ENCODE measurements at places on chromosomes 1 and 21. TPM values are rescaled to one million over a fixed set of nuclear protein-coding genes. Genes with fewer than 3 reads are reported as not detected.
A peak's percentile ranks its signal among the peaks of the same experiment; 100 is the strongest.

EDARADD gene
- 3.1 TPM for polyA plus RNA-seq

MIXL1 gene
- polyA plus RNA-seq, result 0.07 TPM

INSRR gene
- not detected for polyA plus RNA-seq

ATP8B2 gene
- 10.0 TPM for polyA plus RNA-seq

CLCNKB gene
- polyA plus RNA-seq, result not detected

- no peak for DNase-seq
Observed at GRCh38 chr1:223035724-223036478, 107.1 kb downstream of the TLR5 start.

GRCh38 chr21:45424854-45425795 is 20.2 kb downstream of the COL18A1 start:
- DNase-seq, result no peak

GRCh38 chr1:44621841-44622286 is 52.4 kb downstream of the TMEM53 start:
- DNase-seq, result no peak

- DNase-seq, result peak; percentile 87
Observed at GRCh38 chr1:164771619-164772361, 212.8 kb downstream of the PBX1 start.

- DNase-seq, result no peak
Observed at GRCh38 chr1:160521554-160521953, 1.5 kb downstream of the SLAMF6 start.

DNA sequence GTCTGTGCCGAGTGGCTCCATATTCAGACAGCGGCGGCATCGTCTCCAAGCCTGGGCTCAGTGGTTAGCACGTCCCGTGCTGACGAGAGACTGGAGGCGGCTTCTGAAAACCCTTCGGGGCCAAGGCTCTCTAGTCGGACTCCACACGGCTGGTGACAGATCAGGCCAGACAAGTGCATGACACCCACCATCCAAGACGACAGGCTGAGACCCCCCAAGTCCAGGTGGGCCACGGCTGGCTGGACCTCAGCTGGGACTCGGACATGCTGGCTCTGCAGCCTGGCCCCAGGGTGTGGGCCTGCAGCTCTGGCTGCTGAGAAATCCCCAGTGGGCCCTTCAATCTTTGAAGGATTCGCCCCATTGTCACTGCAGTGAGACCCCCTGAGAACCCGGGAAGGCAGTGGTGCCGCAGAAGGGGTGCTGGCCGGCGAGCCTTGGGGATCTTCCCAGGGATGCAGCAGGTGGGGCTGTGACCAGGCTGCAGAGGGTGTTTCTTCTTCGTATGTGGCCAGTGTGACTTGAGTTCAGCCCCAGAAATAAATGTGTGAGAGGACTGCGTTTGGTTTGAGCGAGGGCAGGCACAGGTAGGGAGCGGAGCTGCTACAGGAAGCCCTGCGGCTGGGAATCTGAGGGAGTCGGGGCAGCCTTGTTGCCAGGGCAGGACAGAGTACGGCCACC is 15.9 kb upstream of the SLC19A1 start:
- DNase-seq, result no peak

DNA sequence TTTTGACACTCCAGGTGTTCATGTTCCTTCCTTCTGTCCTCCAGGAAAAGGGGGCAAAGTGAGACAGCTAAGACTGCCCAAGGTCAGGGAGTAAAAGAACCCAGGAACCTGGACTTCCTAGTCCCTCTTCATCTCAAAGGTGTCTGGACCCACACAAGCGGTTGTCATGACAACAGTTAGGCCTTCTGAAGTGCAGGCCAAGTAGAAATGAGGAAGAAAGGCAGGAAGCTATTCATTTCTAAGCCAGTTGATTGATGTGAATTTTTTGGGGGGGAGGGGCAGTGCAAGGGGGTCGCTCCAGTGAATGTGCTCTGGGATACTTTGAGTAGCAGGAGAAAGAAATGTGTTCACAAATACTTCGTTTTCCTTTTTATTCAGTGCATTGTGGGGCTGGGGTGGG is 114.3 kb downstream of the NAV1 start:
- DNase-seq, result no peak

- no peak for DNase-seq
Observed at GRCh38 chr21:34517491-34518245, 5.7 kb upstream of the KCNE1 start.

GRCh38 chr21:29360799-29361765 is 62.4 kb downstream of the BACH1 start:
- DNase-seq, result no peak

- no peak for DNase-seq
Observed at GRCh38 chr1:188394677-188395076, 1565.9 kb downstream of the PLA2G4A start.

DNA sequence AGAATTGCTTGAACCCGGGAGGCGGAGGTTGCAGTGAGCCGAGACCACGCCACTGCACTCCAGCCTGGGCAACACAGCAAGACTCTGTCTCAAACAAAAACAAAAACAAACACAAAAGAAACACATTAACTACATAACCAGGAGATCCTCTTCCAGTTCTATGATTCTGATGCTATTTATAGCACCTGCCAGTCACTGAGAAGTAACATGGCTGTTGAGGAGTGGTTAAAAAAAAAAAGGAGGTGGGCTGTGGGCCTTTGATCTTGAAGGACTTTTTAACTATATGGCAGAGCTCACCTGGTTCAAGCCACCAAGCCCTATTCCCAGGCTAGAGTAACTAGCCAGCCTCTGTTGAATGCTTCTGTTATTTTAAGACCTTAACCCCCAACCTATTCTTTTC is 148.8 kb downstream of the ZBTB18 start:
- no peak for DNase-seq

GRCh38 chr1:15452866-15453571 is 3.5 kb upstream of the CELA2A start:
- DNase-seq, result no peak

DNA sequence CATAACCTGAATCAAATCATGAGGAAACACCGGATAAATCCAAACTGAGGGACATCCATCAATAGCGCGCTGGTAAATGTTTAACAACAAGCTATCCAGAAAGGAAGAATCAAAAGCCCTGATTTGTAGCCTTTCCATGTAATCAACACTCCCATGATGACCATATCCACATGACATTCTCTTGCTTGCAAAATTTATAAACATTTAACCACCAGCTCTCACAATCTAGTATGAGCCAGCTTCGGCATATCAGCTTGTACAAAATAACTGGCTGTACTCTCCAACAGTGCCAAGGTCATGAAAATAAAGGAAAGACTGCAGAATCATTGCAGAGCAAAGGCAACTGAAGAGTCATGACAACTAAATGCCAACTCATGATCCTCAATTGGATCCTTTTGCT is 15.7 kb downstream of the HSD11B1 start:
- no peak for DNase-seq

DNA sequence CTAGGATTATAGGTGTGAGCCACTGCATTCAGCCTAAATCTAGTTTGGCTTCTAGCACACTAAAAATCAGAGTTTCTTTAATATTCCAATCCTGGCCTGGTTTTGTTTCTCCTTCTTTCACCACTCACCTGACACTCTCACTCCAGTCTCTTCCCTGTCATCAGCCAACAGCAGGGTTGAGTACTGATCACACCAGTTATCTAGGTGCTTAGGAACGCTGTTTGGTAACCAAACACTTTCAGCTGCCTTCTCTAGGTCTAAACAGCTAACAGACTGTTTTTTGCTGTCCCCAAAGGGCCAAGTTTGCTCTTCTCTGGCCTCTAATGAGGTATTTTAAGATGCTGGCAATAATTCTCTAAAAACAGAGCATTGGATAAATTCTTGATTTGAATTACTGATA is 17.7 kb upstream of the FRRS1 start:
- no peak for DNase-seq

- DNase-seq, result peak; percentile 59
Observed at GRCh38 chr1:243950166-243950565, 100.1 kb upstream of the AKT3 start.

DNA sequence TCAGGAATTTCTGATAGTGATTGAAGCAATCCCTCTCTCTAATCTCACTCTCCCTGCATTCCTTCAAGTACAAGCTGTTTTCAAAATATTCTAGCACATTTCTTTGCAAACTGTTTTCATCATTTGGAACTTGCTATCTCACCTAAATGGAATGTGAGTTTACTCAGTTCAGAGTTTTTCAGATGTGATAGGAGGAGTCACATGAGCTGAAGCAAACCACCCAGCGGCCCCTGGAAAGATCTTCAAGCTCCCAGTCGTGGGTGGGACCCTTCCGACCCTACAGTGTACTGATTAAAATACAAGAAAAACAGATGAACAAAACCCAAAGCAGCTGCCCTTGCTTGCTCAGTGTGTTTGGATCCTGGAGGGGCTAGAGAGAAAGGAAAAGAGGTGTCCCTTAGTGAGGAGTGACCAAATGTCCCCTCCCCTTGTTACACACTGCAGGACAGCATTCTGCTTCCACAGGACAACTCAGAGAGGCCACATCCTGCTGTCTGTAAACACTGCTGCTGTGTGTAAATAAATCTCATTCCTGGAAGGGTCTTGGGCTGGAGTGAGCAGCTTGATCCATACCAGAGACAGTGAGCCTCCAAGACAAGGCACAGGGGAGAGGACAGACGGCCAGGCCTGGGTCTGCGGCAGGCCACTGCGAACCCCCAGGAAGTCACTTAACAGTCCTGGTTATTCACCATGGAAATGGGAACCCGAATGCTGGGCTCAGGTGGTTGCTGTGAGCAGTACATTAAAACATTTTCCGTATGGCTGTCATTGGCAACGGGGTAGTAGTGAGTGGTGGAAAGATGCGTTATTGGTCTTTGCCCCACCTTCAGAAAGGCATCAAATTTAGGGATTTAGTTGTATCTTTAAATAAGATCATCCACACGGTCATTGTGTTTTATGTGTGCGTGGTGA is 229.2 kb downstream of the RHOU start:
- DNase-seq, result peak; percentile 75

GRCh38 chr1:115828101-115829022 is 12.6 kb downstream of the NHLH2 start:
- DNase-seq, result no peak

- no peak for DNase-seq
Observed at GRCh38 chr1:156616463-156616862, 2.8 kb upstream of the HAPLN2 start.

- no peak for DNase-seq
Observed at GRCh38 chr1:203954788-203955552, 93.6 kb downstream of the SNRPE start.

DNA sequence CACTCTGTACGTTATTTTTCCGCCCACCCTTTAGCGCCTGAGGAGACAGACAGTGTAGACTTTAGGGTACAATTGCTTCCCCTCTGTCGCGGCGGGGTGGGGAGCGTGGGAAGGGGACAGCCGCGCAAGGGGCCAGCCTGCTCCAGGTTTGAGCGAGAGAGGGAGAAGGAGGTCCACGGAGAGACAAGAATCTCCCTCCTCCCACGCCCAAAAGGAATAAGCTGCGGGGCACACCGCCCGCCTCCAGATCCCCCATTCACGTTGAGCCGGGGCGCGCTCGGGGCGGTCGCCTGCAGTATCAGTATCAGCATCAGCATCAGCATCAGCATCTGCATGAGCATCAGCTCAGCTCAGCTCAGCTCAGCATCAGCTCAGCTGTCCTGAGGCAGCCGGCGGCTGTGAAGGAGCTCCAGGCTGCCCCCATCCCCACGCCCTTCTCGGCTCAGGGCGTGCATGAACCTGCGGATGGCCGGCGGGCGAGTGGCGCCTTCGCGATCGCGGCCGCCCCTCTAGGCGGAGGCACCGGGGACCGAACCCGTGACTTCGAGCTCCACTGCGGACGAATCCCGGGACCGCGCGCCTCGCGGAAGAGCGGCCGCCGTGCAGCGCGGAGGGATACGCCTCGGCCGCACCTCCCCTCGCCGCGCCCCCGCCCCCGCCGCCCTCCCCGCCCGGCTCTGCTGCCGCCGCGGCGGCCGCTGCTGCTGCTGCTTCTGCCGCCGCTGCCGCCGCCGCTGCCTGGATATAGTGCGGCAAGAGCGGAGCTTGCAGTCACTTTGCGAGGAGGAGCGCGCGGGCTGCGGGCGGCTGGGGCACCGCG is at the start of gene NCAM2:
TSS of gene NCAM2 (plus strand) at position 774 of the 820 bp plus-strand sequence.
- DNase-seq, result peak; percentile 22
